ENCODE measurements at places on chromosomes 5 and 9. TPM values are rescaled to one million over a fixed set of nuclear protein-coding genes. Genes with fewer than 3 reads are reported as not detected.

GRCh38 chr5:32551194-32551593 lies 34.2 kb upstream of the SUB1 start:
- no peak for DNase-seq

Gene SPINK6
- not detected for total RNA-seq

DNA sequence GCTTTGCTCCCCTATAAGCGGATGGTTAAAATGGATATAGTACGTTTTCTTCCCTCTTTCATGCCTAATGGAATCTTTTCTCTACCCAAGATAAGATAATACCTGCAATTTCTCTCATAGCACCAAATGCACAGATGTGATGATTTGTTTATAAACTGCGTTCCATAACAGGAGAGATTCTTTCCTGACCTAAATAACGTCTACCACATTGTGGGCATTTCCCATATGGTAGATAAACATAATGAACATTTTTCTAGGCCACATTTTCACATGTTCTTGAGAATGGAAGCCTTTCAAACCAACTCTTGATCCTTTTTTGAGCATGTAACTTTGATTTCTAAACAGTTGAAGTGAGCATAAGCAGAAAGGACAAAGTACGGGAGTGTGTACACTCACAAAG lies 448.5 kb downstream of the CSNK1G3 start:
- DNase-seq: no peak

Gene COL15A1
- total RNA-seq: 1.6 TPM

DNA sequence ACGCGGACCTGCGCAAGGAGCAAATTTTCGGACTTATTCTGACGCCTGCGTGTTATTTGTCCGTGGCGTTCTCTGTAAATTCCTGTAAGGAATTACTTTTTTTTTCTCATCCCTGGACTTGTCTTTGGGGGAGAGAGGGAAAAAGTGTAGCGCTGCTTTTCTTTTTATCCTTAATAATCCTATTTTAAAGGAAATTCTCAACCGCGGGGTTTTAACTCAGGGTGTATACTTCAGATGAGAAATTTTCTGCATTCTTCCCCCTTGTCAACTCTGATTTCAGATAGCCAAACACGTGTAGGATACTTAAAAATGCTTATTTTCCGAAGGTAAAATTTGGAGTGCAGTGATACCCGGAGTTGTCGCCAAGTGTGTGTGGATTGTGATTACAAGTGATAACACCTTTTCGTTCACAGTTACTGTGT lies 853 bp downstream of the DCP2 start:
- DNase-seq: no peak

- no peak for DNase-seq
Measured at GRCh38 chr5:180193749-180194375, 15.1 kb downstream of the RASGEF1C start.

GRCh38 chr9:94623253-94623652 lies 16.1 kb downstream of the FBP1 start:
- DNase-seq: peak; percentile 47

DNA sequence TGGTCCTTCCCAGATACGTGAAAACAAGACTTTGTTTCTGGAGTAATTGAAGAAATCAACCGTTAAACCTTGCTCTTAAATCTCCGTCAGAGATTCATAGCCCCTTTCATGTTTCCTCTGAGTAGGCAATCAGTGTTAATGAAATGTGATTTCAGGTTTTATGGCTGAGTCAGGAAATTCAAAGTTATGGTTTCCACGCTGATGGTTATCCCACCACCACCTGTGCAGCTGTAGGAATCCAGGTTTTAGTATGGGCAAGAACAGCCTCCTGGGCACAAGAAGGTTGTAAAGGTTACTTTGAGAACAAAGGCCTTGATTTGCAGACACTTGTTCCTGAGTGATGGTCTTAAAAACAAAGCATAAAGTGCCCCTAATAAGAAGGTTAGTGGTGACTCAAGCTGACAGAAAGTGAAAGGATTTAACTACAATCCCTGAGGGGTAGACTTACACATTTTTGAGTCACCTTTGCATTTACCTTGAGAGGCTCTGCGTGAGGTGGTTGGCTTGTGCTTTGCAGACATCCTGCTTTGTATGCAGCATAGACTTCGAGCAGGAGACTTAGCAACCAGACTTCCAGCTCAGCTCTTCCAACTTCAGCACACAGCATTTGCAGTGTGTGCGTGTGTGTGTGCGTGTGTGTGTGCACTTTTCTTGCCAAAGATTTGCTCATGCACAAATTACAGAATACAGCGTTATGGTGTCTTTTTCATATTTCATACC lies 159.6 kb downstream of the TLE4 start:
- DNase-seq: no peak

DNA sequence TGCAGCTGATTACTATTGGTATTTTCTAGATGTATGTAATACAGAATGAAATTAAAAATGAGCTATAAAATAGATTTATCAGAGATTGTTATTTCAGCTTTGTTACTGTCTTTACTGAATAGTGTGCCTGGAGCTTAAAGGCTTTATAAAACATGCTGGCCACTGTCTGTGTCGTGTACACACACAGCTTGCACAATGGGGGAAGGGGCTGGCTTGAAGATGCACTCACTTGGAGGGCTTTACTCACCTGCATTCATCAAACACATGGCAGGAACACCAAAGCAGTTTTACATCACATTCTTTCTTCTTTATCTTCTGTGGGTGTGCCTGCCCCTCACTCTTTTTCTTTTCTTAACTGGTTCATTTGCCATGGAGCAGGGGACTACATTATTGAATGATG lies 60.9 kb downstream of the TLE4 start:
- DNase-seq: no peak

DNA sequence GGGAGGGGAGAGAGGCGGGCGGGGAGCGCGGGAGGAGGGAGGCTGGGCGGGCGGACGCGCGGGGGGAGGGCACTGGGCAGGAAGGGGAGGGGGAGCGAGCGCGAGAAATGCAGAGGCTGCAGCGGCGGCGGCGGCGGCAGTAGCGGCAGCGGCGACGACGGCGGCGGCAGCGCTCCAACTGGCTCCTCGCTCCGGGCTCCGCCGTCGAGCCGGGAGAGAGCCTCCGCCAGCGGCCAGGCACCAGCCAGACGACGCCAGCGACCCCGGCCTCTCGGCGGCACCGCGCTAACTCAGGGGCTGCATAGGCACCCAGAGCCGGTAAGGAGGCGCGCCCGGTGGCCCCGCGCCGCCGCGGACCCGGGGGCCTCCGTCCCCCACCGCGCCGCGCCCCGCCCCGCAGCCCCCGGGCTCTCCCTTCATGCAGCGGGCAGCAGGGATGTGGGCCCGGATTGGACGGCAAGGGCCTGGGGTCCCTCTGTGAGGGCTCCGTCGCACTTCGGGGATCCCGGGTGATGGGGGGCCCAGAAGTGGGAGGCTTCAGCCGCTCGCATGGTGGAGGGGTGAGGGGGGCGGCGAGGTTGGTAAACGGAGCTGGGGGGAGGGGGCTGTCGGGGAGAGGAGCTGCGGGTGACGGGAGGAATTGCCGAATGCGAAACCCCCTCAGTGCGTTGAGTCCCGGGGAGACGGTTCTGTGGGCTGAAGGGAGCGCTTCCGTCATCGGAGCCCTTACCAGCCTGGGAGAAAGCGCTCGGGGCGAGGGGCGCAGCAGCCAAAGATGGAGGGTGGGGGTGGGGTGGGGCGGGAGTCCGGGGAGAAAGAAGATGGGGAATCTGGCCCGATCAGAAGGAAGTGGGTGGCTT lies at the start of gene BASP1:
TSS of gene BASP1 (plus strand) at position 139 of the 860 bp plus-strand sequence. CDS start 57,586 bp downstream, outside the sequence.
- DNase-seq: peak; percentile 82

Gene PPIC
- 84.2 TPM for total RNA-seq

GRCh38 chr5:14600846-14601245 lies 19.3 kb downstream of the OTULINL start:
- no peak for DNase-seq

DNA sequence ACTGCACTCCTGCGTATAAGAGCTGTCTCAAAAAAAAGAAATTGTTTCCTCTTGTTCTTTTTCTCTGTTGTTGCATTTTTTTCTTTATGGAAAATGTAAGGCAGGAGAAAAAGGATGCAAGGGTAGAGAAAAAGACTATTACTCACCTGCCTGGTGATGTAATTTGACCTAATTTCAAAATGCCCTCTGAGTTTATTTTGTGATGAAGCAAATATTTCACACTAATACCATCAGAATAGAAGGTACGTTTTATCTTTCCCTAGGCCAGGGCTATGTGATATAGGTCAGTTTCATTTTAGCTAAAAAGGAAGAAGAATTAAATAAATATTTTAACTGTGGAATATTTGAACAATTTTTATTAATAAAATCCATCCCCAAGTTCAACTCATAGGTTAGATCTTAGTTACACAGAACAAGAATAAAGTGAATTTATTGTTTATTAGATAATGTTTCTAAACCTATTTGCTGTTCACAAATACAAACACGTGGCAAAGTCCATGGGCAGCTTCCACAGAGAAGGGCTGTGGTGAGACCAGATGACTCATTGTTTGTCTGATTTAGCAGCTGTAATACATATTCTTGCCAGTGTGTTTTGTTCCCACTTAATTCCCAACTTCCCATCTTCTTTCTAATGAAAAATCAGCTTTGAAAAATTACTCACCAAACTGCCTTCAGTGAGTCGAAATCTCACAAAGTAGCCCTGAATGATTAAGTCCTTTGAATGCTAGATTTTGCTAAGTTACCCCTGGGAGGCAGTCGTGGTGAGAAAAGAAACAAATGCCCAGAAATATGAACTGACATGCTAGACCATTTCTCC lies 52.8 kb upstream of the CCDC112 start:
- peak; percentile 90 for DNase-seq

DNA sequence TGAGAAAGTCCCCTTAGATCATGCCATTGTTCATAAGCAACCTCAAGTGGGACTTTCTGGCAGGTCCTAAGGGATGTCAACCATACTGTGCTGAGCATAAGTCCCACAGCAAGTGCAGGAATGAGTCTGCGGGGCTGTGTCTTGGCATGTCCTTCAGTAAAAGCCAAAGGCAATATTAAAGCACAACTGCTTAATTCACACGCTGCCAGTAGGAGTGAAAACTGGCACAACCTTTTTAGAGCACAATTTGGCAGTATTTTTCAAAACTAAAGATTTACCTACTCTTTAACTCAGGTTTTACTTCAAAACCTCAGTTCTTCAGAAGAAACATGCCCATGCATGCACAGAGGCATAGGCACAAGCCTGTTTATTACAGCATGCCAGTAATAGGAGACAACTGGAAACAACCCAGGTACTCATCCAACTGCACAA lies 24.4 kb upstream of the SMAD5 start:
- no peak for DNase-seq

- no peak for DNase-seq
Measured at GRCh38 chr5:173496129-173496882, 120.1 kb downstream of the BOD1 start.

DNA sequence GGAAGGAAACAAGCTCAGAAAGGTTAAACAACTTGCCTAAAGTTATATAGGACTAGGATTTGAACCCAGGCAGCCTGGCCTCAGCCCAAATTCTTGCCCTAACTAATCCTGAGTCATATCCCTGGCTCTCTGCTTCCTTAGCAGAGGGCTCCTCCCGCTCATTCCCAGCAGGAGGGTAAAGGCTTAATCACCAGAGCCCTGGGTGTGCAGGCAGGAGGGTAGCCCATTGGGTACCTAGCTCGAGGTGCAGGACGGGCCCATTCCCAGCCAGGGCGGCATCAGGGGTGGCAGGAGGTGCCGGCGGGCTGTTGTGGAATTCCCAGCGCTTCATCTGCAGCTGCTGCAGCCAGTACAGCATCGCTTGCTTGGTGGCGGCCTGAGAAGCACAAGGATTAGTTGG lies 3.9 kb downstream of the TBC1D2 start:
- DNase-seq: peak; percentile 77

DNA sequence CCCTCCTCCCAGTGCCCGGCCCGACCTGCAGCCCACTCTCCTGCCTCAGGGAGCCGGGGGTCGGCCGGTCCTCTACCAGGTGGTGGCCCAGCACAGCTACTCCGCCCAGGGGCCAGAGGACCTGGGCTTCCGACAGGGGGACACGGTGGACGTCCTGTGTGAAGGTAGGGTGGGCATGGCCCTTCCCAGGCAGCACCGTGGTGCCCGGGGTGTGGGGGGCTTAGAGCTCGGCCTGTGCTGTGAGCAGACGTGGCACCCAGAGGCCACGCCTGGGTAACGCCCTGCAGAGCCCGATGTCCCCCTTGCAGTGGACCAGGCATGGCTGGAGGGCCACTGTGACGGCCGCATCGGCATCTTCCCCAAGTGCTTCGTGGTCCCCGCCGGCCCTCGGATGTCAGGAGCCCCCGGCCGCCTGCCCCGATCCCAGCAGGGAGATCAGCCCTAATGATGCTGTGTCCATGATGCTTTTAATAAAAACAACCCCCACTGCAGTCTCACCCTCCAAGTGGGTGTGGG lies 7.2 kb downstream of the ENTPD8 start:
- DNase-seq: no peak

DNA sequence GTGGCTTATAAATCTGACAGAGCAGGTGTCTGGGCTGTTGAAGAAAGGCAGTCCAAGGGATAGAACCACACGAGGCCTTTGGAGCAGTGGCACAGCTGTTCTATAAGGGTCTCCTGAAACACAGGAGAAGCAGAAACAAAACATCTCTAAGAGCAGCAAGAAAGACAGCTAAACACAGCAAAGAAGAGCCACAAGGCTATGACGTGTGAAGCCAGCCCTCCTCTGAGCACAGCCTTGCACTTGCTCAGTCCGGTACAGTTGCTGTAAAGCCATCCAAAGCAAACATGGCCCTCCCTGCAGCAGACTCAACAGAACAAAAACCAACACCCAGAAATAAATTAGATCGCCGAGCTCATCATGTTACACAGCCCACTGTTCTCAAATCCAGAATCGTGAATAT lies 2.6 kb upstream of the GZMK start:
- no peak for DNase-seq

Gene QRFP
- total RNA-seq: not detected

Data from H4 (cell line).